Right forelimb (tissue), 1 donor: ENCODE measurements at places on chromosomes 3 and 15.

DNA sequence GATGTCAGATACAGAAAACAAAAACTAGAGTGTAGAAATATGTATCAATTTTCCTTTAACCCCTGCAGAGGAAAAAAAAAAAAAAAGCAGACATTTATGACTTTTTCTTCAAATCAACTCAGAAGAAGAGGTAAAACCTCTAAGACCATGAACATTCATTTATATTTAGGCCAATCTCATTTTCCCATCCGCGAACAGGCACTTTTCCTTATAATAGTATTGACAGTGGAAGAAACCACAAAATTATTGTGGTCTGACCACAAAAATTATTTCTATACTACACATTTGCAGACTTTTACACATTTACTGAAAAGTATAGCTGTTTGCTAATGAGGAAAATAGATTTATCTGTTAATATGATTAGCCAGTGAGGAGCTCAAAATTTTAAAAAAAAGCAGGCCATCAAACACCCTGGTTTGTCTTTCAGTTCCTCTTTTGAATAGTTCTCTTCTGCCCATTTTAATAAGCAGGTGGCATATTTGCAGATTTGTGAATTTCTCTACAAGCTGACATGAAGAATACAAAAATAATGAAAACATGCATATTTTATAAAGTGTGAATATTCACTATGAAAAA lies 5.7 kb downstream of the OSBPL11 start:
- no peak for DNase-seq

- DNase-seq, result no peak
Measured at GRCh38 chr3:43879166-43879565, 188.4 kb downstream of the ABHD5 start.

DNA sequence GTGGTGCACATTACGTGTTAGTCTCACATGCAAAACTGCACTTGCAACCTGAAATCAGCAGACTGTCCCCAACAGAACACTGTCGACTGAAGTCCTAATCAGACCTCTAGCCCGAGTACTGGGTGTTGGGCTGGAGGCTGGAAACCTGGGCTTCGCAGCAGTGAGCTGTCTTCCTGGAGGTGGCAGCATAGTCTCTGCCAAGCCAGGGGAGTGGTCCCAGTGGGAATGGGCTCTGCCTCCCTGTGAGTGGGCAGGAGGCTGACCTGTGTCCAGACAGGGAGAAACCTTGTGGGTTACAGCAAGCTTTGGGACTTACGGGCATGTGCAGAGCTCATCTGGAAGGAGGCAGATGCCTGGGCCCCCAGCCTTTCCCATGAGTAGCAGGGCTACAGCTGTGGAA lies 38.2 kb upstream of the MYZAP start:
- DNase-seq, result no peak

DNA sequence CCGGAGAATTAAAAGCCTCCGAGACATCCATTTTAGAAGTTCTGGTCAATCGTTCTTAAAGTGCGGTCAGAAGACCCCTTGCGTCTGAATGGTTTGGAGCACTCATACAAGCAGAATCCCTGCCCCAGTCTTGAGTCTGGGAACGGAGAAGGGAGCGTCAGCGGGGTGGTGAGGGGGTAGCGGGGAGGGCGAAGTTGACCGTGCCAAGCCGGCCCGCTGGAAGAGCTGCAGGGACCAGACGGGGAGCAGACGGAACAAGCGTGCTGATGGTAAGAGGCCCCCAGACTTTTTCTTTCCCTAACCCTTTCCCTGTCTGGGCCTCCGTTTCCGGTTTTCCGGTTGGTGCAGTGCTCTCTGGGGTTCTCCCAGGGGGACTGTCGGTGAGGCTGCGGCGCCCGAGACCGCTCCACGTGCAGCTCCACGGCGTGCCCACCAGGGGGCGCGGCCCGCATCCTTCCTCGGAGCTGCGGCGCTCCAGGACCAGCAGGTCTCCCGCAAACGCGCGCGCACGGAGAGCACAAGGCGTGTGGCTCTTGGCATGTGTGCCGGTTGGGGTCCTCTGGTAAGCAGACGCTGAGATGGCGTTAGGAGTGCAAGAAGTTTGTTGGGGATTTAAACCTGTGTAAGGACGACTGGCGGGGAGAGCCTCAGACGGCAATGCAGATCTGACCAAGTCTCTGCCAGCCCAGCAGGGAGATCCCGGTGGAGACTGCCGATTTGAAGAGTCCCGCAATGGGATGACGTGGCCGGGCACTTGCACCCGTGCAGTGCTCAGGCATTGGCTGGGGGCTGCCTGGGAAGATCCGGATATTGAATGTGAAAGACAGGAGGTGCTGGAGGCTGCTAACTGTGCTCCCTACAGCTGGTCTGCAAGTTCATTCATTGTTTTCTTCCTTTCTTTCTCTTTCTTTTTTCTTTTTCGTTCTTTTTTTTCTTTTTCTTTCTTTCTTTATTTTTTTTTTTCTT lies 19.2 kb upstream of the CORO2B start:
- peak; percentile 88 for DNase-seq

DNA sequence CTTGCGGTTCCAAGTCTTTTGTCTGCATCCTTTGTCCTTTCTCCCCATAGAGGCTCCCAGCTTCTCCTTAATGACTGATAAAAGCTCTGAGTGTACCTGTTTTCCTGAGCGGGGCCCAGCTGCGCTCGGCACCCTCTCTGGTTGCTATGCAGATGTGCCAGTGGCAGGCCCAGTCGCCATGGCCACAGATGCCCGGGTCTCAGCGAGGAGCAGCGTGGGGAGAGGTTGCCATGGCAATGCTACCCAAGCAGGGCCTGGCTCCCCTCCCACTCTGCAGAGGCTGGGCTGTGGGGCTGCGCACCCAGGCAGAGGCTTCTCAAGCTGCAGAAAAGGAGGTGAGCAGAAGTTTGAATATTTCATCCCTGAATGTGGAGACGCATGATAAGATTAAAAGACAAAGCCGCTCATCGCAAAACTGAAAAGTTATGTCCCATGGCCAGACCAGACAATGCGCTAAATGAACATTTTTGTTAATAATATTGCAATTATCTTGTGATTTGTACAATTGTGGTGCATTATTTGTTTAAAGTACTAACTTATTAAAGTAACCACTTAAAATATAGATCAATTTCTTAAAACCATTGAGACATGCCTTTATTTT lies 66.1 kb downstream of the TPRA1 start:
- DNase-seq, result no peak

- no peak for DNase-seq
Measured at GRCh38 chr15:40471808-40472150, 995 bp downstream of the CHST14 start.

GRCh38 chr3:10338591-10339353 lies 17.9 kb upstream of the SEC13 start:
- no peak for DNase-seq

- no peak for DNase-seq
Measured at GRCh38 chr3:4743371-4743770, 235.9 kb upstream of the BHLHE40 start.

- no peak for DNase-seq
Measured at GRCh38 chr3:178318941-178319816, 217.1 kb upstream of the KCNMB2 start.

- DNase-seq, result no peak
Measured at GRCh38 chr3:47568901-47569300, 9.8 kb downstream of the CSPG5 start.

GRCh38 chr3:185409957-185410356 lies 47.0 kb downstream of the MAP3K13 start:
- DNase-seq, result no peak

- DNase-seq, result no peak
Measured at GRCh38 chr15:74988007-74988800, 7.2 kb upstream of the SCAMP5 start.

DNA sequence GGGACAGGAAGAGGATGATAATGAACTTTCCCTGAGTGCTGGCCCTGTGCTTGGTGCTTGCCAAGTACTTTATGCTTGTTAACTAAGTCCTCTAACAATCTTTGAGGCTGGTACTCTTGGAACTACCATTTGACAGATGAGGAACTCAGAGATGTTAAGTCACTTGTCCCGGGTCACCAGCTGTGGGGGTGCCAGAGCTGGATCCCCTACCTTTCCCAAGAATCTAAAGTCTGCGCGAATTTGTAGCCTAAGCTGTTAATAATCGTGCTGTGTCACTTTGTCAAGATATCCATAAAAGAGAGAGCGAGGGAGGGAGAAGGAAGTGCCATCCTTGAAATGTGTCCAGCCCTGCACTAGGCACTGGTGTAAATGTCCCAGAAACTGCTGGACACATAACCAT lies 19.0 kb upstream of the ACOX2 start:
- no peak for DNase-seq

DNA sequence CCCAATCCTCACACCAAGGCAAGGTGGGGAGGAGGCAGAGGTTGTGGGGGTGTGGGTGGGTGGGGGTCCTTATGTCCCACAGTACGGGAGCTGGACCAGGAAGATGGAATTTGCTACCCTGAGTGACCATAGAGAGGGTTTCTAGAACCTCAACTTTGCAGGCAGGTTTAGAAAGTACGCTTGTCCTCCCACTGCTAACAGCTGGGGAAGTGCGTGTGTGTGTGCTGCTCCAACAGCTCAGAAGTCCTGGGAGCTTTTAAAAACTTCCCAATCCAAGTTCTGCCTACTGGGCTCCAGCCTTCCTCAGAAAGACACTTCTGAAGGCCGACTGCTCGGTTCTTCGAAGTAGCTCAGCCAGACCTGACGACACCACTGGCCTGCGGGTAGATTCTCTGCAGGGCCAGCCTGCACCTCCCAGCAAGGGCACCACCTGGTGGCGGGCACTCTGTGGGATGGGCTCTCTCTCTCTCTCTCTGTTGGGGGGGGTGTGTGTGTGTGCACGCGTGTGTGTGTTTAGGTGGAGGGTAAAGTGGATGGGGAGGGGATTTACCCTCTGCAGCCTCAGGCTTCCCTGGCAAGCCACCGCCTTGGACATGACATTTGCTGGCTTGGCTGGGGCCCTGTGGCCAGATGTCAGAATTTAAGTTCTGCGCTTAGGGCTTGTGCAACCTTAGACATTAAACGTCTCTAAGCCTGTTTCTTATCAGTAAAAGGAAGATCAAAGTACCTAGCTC lies 15.6 kb downstream of the TMEM158 start:
- DNase-seq, result peak; percentile 76

- no peak for DNase-seq
Measured at GRCh38 chr3:42228796-42229195, 37.2 kb downstream of the CCK start.

- DNase-seq, result no peak
Measured at GRCh38 chr3:160935413-160936095, 169.6 kb downstream of the B3GALNT1 start.

DNA sequence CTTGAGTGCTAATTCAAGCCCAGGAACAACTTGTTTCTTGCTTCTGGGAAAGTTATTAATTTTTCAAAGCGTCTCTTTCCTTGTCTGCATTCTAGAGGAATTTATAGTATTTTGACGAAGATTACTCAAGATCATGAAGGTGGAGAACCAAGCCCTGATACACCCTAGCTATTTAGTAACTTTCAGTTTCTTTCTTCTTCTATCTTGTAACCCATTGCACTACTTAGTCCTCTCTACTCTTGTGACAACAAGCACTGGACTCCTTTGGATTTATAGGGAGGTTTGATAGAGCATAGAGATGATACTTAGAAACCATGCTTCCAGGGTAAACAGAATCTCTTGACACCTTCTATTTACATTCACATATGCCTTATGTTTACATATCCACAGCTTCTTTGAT lies 203.3 kb upstream of the GRM7 start:
- no peak for DNase-seq

DNA sequence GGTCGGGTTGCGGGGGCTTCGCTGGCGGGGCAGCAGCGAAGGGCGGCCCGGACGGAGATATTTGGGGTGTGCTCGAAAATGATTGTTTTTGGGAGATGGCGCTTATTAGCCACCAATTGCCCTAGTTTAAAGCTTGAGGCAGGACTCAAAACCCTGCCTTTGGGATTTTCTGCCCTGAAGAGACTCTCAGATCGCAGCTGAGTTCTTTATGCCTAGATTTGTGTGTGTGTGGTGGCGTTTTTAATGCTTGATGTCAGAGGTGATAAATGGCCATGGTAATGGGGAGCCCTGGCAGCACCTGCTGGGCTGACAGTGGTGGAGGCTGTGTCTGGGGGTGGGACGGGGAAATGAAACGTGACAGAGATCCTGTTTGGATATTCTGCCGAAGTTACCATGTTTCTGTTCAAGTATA lies 604 bp downstream of the KCTD6 start:
- no peak for DNase-seq

DNA sequence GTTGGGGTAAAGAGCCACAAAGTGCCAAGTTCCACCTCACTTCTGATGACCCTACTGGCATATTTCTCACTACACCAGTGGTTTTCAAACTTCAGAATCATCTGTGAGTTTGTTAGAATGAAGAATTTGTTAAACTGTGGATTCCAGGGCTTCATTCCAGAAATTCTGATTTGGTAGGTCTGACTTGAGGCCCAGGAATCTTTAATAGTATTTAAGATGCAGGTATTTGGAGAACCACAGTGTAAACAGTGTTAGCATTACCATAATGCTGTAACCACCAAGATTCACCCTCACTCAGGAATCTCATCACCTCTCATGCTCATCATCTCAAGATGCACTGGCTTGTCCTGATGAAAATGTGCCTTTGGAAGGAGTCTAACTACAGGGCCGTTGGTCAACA lies 6.0 kb downstream of the KCNMB3 start:
- no peak for DNase-seq

DNA sequence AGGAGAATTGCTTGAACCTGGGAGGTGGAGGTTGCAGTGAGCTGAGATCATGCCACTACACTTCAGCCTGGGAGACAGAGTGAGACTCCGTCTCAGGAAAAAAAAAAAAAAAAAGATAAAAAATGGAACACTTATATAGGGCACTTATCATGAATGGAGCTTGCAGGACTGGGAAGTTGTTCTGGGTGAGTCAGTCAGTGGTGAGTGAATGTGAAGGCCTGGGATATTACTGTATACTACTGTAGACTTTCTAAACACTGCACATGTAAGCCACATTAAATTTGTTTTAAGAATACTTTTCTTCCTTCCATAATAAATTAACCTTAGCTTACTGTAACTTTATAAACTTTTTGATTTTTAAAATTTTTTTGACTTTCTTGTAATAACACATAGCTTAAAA lies 59.8 kb downstream of the SFMBT1 start:
- DNase-seq, result no peak

DNA sequence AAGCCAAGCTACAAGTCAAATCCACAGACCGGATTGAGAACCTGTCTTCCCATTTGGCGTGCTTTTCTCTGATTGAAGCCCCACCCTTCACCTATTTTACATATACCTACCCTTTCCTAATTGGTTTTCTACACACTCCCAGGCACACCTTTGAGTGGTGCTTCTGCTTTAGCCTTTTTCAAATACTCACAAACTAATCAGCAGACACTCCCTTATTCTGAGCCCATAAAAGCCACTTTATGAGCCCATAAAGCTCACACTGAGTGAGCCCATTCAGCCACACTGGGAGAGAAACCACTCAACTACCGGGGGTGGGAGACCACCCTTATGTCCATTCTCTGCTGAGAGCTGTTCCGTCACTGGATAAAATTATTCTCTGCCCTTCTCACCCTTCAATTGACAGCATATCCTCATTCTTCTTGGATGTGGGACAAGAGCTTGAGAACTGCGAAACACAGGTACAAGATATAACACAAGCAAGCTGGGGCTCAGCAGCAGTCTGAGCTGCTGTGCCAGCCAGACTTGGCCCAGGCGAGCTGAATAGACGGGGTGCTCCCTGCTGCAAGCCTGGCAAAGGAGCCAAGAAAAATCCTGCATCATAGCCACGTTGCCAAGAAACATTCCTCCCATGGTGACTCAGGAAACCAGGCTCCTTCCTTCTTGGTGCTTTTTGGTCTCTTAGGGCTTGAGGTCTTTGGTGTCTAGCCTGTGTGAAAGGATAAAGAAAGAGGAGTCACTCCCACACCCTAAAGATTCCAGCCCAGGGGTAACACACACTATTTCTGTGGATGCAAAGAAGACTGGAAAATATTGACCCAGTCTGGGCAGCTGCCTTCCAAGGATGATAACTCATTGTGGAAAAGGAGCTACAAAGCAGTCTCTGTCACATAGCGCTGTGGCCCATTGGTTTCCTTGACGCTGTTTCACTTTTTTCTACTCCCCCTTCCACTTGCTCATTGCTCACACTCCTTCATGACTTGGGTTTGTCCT lies 609.7 kb downstream of the MCTP2 start:
- DNase-seq, result no peak
